ENCODE measurements at places on chromosomes 5 and 9.

- no peak for DNase-seq
Measured at GRCh38 chr9:35490910-35491465, 1.1 kb downstream of the RUSC2 start.

DNA sequence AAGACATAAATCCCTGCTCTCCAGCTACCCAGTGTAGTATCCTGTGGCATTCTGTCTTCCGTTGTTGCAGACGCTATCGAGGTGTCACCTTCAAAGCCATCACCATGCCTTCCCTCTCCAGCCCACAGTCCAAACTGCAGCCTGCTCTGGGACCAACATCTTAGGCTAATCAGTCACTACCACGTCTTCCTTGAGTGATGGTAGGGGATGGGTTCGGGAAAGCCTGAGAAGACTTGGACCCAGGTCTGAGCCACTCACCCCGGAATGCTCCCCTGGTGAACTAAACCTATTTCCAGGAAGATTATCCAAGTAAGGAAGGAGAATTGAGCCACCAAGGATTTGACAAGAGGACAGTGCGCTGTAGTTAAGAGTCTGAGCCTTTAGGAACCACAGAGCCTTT lies 52.9 kb upstream of the IRX1 start:
- no peak for DNase-seq

DNA sequence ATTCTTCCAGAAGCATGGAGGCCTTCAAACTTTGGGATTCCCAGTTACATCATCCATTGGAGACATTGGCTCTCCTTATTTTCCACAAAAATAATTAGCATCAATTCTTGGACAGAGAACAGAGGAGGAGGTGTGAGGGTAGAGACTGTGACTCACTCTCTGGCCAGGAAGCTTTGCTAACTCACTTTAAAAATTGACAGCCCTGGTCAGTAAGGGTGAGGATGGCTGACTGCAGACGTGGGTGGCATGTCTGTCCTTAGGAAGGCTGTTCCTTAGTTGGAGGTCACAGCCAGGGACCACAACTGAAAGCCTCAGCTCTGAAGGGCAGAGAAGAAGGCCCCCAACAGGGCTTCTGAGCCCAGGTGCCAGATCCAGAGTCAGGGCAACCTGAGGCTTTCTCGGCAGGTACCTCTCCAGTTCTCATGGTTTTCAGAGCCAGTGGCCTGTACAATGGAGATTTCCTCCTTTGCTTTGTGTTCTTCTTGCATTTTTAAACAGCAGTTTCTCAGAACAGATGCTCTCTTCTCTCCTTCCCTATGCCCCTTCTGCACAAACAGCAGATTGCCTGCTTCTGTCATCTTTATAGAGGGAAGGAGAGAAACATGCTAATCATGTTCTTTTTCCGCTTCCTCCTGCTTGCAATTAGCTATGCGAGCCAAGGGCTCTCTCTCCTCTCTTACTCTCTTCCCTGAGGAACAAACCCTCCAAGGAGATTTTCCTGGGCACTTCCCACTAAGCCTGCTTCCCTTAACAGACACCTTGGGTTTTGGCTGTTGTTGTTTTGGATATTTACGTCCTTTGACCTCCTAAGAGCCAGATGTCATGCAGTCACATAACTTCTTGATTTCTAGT lies 92.5 kb upstream of the ZNF366 start:
- no peak for DNase-seq

- DNase-seq, result no peak
Measured at GRCh38 chr5:58875599-58875998, 292.7 kb downstream of the RAB3C start.

DNA sequence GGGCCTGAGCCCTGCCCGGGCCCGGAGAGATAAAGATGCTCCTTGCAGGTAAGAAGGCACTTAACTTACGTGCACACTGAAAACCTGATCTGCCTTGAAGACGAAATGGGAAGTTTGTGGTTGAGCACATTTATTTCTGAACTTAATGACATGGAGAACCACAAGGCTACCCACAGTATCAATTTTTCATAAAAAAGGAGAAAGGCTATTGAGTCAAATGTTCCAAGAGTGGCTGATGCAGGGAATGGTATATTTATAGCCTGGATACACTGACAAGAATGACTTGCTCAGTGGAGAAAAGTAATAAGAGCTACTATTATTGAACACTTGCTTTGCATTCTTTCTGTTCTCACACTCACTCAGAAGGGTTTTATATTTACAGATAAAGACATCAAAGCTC lies 419.3 kb downstream of the ACTL7B start:
- DNase-seq, result no peak

DNA sequence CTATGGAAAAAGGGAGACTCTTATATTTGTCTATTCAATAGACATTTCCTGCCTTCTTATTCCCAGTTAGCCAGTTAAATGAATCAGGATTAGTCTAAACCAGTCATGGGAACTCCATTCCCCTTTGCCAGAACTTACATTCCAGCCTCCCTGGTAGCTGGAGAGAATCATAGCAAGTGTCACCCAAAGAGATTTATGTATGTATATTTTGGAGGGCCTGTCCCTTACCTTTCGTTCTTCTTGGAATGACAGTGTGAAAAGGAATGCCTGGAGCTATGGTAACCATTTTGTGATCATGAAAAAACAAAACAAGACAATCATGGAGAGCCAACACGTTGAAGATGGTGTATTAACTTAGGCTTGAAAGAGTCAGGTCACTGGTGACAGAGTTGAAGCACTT lies 627.7 kb downstream of the CCDC171 start:
- DNase-seq, result no peak

GRCh38 chr5:139660923-139661814 lies 13.0 kb downstream of the CXXC5 start:
- DNase-seq, result no peak

GRCh38 chr5:150589862-150590601 lies 50.4 kb upstream of the SYNPO start:
- DNase-seq, result no peak

DNA sequence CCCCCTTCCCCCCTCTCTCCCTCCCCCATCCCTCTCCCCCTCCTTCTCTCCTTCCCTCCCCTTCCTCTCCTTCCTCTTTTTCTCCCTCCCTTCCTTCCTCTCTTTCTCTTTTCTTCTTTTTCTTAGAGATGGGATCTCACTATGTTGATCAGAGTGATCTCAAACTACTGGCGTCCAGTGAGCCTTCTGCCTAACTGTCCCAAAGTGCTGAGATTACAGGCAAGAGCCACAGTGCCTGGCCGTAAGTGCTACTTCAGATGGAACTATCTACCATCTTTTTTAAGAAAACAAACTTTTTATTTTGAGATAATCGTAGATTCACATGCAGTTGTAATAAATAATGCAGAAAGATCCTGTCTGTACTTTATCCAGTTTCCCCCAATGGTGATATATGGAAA lies 6.3 kb downstream of the RCL1 start:
- no peak for DNase-seq

GRCh38 chr5:16615741-16616535 lies 859 bp downstream of the RETREG1 start:
- DNase-seq, result no peak
